CD4-positive, alpha-beta T cell treated with Interleukin-6 for 4 hours (primary cell): ENCODE measurements at places on chromosomes 3 and 15.

DNA sequence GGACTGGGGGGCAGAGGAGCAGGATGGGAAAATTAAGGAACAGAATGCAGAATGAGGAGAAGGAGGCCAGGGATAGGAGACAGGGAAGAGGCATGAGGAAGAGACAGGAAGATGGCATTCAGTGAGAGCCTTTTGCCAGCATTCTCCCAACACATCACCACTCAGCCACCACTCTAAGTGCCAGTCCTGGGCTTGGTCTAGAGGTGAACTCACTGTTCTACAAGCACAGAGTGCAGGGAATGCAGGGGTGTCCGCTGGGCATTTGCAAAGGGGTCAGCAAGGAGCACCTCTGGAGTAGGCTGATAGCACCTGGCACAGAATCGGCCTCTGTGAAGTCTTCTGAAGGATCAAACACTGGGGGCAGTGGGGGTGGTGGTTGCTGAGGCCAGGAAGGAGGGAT is 14.6 kb upstream of the IGDCC3 start:
- no peak for DNase-seq

DNA sequence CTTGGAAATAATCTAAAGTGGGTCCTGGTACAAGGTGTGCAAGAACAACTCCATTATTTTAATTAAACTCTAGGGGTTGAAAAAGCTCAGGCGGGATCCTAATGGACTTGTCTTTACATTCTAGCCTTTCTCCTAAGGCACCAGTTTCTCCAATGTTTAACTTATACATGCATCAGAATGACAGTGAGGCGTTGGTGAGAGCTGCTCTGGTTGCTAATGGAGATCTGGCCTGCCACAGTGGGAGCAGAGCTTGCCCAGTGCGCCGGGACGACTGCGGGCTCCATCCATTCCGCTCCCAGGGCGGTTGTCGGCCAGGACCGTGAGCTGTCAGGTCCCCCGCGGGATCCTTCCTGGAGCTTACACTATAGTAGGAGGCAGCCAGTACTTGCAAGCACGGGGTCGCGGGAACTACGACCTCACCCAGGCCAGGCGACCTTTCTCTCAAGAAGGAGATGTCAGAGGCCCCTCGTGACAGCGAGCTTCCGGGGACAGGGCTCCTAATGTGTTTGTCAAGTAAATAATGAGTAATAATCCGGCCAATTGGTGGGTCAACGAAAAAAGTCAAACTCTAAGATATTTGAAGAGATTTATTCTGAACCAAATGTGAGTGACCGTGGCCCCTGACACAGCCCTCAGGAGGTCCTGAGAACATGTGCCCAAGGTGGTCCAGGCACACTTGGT is 991 bp upstream of the HIGD1A start:
- no peak for DNase-seq

GRCh38 chr15:31150732-31151231 is 49.3 kb upstream of the TRPM1 start:
- DNase-seq = no peak

DNA sequence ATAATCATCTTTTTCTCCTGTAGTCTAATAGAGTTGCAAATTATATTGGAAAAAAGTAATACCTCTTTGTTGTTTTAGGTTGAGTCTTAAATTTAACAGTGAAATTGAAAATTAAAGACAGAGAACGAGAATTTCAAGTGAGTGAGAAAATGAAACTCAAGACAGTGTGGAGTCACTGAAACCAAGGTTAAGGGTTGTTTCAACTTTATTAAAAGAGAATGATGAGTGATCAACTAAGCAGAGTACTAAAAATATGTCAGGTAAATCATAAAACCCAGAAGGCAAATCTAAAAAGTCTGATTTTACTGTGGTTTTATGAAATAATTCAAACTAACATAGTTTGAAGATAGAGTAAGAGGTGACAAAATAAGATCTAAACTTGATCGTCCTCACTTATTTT is 782.5 kb upstream of the SEMA6D start:
- no peak for DNase-seq

- DNase-seq = no peak
Observed at GRCh38 chr3:140501061-140501769, 176.6 kb upstream of the TRIM42 start.

DNA sequence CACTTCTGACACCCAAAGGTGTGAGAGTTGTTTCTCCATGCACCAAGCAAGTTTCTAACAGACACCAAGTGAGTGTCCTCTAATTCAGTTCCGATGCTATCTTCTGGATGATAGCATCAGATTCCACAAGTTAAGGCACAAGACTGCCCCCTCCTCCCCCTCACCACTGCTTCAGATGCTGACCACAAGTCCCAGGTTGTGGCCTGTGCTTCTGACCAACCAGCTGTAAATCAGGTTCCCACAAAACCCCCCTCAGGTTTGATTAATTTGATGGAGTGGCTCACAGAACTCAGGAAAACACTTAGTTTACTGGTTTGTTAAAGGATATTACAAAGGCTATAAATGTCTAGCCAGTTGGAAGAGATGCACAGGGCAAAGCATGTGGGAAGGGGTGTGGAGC is 7.0 kb upstream of the PLA1A start:
- no peak for DNase-seq

GRCh38 chr3:136070953-136071949 is 105.7 kb downstream of the PPP2R3A start:
- DNase-seq = no peak

DNA sequence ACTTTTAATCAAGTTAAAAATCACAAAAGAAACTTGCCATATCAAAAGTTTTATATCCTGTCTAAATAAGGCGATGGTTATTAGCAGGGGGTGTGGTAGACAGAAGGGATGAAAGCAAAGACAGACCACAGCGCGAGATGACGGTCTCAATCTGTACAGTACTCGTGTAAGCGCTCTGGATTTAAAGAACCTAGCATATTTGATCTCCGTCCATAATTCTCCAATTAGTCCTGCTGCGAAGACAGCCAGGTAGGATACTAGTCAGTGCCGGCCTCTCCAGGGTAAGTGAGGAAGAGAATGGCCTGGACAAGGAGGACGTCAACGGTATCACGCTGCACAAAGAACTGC is 701 bp downstream of the SGO1 start:
- DNase-seq = no peak

GRCh38 chr15:48547286-48547685 is 98.2 kb downstream of the FBN1 start:
- no peak for DNase-seq

- no peak for DNase-seq
Observed at GRCh38 chr3:44903314-44903713, 28.9 kb downstream of the TGM4 start.
